Activated CD8-positive, alpha-beta memory T cell treated with anti-CD3 and anti-CD28 coated beads for 1 hour (primary cell): ENCODE measurements at places on chromosomes 2 and 18.

DNA sequence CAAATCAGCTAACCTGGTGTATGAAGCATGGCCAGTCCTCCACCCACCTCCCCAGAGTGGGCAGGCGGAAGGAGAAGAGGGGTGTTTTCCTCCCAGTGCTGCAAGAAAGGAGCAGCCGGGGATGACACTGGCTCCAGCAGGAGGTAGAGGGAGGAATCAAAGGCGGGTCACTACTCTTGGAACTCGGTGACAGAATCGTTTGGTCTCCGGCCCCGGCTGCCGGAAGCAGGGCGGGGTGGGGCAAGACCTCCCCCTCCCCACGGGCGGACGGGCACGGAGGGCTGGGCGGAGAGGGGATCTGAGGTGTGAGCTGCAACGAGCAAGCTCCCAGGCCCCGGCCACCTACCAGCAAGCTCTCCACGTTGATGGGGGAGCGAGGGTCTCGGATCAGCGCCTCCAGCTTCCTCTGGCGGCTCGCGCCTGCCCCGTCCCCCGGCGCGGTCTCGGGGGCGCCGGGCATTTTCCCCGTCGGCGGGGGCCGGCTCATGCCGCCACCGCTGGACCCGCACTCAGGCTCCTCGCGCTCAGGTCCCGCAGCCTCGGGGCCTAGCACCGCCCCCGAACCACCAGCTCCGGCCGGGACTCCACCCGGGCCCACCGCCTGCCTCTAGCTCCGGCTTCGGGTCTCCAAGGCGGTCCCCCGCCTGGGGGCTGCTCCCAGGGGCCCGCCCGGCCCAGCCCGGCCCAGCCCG is 640 bp downstream of the ROCK2 start:
- DNase-seq = no peak

DNA sequence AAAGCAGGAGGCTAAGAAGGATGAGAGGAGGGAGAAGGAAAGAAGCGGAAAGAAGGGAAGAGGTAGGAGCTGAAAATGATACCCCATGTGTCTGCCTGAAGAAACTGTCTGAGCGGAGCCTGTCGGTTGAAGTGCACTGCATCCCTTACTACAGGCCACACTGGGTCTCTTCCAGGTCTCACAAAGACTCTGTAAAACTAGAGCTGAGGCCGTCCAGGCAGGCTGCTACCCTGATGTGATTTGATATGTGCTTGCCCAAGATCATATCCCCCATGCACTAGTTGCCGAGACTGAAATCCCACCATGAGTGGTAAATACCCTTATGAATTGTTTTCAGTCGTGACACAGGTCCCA is 134.4 kb downstream of the MAIP1 start:
- no peak for DNase-seq

DNA sequence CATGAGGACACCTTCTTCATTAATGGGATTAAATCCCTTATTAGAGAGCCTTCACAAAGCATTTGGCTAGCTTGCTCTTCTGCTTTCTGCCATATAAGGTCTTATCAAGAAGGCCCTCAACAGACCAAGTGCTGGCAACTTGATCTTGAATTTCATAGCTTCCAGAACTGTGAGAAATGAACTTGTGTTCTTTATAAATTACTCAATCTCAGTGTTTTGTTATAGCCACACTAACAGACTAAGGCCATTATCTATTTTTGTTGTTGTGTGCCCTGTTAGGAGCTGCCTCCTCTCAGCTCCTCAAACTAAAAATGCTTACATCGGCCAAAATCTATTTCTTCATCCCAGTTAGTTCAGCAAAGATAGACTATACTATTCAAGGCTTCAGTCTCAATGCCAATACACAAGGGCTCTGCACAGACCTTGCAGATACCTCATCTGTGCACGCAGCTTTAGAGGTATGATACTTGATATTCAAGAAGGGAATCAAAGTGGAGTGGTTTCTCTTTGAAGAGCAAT is 182.9 kb downstream of the GPD2 start:
- DNase-seq = no peak

- no peak for DNase-seq
Measured at GRCh38 chr2:229202646-229203045, 68.4 kb downstream of the PID1 start.

- no peak for DNase-seq
Measured at GRCh38 chr2:172440795-172441194, 13.4 kb downstream of the ITGA6 start.

- no peak for DNase-seq
Measured at GRCh38 chr2:215657844-215658243, 222.0 kb upstream of the FN1 start.

DNA sequence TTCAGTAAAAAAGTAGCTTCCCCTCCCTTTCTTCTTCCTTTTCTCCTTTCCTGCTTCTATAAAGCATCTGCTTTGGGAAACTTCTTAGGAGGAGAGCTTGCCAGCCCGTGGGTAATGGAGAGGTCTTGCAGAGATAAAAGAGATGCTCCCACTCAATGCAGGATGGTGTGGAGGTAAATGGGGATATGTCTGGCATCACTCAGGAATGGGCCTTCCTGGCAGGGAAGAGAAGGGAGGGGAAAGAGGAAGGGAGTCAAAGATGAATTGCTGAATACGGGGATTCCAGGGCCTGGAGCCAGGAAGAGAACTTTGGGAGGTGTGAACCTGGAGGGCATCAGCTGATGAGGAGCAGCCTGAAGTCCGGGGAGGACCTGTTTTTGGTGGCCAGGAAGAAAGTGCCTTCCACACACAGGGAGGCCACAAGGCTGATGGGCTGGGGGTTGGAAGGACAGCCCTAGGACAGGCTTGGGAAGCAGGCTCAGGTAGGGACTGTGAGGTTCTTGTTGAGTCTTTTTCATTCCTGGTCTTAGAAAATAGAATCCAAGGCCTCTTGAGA is 25.2 kb downstream of the IL1B start:
- no peak for DNase-seq

- DNase-seq = no peak
Measured at GRCh38 chr2:205783872-205784499, 101.7 kb downstream of the NRP2 start.

GRCh38 chr2:66437109-66437690 is 2.3 kb downstream of the MEIS1 start:
- no peak for DNase-seq

DNA sequence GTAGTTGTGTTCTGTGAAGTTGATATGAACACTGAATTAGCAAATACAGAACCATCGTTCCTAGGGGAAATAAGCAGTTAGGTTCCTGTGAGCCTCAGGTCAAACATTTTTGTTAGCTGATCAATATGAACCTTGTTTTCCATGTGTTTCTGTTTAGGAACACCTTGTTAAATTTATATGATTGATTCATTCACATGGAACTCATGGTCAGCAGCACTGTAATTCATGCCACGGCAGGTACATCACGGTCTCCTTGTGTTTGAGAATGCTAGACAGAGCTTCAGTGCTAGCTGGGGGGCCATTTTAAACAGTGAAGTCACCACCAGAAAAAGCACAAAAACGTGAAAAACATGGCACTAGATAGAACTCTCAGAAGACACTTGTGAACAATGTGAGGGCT is 62.2 kb downstream of the MYCN start:
- DNase-seq = no peak

DNA sequence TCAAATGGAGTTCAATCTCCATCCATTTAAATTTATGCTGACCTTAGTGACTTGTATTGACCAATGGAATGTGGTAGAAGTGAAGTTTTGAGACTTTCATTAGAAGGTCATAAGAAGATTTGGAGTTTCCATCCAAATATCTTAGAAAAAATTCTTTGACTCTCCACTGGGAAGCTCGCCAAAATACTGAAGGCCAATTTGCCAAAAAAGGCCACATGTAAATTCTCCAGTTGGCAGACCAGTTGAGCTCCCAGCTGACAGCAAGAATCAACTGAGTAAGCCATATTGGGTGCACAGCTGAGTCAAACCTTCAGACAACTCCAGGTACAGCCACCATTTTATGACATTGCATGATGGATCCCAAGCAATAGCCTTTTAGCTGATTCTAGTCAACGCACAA is 228.3 kb upstream of the SETBP1 start:
- no peak for DNase-seq

- DNase-seq = no peak
Measured at GRCh38 chr2:45746888-45747287, 95.4 kb downstream of the PRKCE start.

- DNase-seq = no peak
Measured at GRCh38 chr18:51123046-51123395, 74.5 kb downstream of the MEX3C start.

GRCh38 chr2:69177785-69178636 is 165.0 kb downstream of the ANTXR1 start:
- DNase-seq = no peak

DNA sequence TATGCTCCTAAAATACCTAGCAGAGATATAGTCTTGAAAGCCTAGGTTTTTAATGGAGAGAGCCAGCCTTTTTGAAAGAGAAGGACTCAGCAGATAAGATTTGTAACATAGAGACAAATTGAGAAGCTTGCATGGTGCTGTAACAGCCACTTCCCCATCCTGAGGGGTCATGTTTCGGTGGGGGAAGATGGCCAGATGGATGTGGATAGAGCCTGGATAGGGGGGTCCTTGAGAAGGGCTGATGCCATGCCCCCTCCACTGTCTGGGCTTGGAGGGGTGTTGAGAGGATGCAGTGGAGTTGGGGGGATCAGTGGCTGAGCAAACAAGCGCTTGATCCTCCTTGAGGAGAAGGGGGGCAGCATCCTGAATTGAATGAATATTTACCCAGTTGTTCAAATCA is 178.0 kb upstream of the HS6ST1 start:
- no peak for DNase-seq

DNA sequence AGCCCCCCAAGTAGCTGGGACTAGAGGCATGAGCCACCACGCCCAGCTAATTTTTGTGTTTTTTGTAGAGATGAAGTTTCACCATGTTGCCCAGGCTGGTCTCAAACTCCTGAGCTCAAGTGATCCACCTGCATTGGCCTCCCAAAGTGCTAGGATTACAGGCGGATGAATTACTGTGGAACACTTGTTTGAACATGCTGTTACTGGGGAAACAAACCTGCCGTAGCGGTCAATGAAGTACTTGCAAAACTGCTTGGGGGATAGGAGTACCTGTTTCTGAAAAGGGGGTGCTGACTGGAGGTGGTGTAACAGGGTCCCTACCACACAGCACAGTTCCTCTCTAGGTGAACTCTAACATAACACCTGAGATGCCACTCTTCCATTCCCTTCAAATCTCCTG is 5.9 kb upstream of the IMPACT start:
- DNase-seq = no peak
